SIG-M5 (cell line): ENCODE measurements at places on chromosomes 2 and 18.

- DNase-seq = no peak
Measured at GRCh38 chr18:65498605-65499004, 252.2 kb upstream of the CDH7 start.

- no peak for DNase-seq
Measured at GRCh38 chr18:49398331-49398730, 62.1 kb downstream of the DYM start.

DNA sequence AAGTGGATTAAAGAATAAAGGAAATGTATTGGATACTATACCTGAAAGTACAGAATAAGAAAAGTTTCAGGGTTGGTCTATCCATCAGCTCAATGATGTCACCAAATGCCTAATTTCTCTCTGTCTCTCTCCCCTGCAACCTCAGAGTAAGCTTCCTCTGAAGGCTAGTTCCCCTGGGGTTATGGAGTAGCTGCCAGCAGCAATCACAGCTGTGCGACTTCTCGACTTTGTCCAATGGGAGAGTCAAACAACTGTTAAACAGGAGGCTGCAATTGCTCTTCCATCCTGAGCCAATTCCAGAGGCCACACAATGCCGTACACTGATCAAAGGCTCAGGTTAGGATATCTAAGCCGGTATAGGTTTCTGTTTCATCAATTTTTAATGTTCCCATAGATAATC lies 95.3 kb upstream of the FANCL start:
- DNase-seq = no peak

GRCh38 chr18:73826098-73826497 lies 321.5 kb downstream of the FBXO15 start:
- no peak for DNase-seq

DNA sequence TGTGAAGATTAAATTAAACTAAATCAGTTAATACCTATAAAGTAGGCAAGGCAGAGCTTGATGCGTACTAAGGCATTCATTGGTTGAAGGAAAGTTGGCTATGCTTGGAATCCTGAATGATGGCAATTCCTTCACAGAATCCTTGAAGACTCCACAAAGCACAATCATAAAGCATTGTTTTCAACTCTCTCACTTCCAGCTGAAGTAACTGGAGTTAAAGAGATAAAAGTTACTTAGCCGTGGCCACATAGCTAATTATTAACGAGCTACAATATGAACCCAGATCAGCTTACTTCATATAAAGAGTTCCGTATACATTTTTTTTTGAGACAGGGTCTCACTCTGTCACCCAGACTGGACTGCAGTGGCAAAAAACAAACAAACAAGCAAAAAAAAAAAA lies 483.9 kb upstream of the DDX18 start:
- DNase-seq = no peak

- DNase-seq = no peak
Measured at GRCh38 chr2:225165052-225165451, 122.8 kb upstream of the DOCK10 start.

DNA sequence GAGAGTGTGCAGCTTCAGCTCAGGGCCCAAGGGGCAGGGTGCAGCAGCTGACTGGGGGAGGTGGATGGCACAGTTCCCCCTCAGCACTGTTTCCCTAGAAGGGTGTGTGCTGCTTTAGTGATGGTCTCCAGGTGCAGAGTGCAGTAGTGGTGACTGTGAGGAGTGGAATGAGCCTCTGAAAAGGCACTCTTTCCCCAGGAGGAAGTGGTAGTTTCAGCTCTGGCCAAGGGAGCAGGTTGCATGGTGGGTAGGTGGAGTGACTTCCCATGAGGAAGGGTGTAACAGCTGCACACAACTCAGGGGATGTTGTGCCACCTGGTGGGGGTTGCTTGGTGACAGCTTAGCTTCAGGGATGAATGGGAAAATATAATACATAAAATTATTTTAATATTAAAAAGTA lies 251.5 kb upstream of the NXPH2 start:
- no peak for DNase-seq

- DNase-seq = no peak
Measured at GRCh38 chr2:30860003-30860725, 52.9 kb upstream of the CAPN13 start.

DNA sequence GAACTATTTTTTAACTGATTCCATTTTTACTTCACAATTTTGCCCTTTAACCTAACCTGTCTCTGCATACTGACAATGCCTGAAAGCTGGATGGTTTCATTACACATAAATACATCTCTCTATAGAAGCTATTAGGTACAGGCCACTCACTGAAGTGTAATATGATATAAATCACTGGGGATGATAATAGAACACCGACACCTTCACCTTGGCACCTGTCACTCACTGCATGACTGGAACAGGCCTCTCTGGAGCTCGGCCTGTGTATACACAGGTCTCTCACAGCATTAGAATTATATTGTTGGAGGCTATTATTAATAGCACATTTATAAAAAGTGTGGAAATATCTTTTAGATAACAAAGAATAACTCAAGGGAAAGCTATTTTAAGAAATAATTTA lies 138.2 kb downstream of the TMEM131 start:
- DNase-seq = no peak

GRCh38 chr2:45734952-45735351 lies 83.5 kb downstream of the PRKCE start:
- no peak for DNase-seq

GRCh38 chr2:169925968-169926367 lies 98.7 kb downstream of the UBR3 start:
- no peak for DNase-seq

GRCh38 chr2:39603436-39603835 lies 62.3 kb upstream of the TMEM178A start:
- no peak for DNase-seq

GRCh38 chr2:173286153-173286809 lies 68.4 kb upstream of the CDCA7 start:
- no peak for DNase-seq

DNA sequence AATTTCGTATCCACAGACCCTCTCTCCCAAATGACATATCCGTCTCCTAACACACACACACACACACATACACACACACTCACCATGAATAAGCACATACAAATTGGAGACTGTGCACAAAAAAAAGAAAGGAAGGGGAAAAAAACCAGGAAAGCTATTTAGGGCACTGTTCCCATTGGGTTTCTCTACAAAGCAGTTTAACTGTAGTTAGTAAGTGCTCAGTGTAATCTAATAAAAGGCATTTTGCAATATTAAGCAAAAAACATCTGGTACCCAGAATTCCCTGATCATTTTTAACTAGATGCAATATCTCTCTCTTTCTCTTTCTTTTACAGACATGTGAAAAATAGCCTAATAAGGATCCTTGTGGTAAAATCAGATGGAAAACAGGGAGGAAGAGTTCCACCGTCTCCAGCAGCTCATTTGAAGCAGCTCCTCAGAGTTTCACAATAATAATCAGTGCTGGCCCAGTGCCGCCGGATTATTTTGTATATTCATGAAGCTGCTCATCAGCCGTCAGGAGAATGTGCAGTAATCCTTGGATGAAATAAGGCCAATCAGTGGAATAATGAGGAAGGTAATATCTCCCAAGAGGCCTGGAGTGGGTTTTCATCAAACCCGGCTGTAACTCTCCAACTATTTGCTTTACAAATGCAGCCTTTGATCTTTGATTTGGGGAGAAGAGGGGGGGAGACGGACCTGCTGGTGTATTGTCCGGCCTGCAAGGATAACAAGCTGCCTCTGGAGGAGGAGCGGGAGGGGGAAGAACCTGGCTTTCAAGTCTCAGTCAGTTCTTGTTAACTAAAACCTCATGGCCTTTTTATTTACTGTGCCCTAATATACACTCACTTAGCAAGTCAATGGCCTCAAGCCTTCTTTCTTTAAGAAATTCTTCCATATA lies 227.6 kb upstream of the SMIM21 start:
- no peak for DNase-seq

- DNase-seq = no peak
Measured at GRCh38 chr2:18362696-18363095, 197.8 kb downstream of the RDH14 start.

- no peak for DNase-seq
Measured at GRCh38 chr2:109143214-109144187, 14.5 kb downstream of the SH3RF3 start.

- DNase-seq = no peak
Measured at GRCh38 chr2:238551091-238551490, 124.4 kb downstream of the ASB1 start.

GRCh38 chr18:45282101-45282812 lies 333.0 kb upstream of the SLC14A2 start:
- no peak for DNase-seq

DNA sequence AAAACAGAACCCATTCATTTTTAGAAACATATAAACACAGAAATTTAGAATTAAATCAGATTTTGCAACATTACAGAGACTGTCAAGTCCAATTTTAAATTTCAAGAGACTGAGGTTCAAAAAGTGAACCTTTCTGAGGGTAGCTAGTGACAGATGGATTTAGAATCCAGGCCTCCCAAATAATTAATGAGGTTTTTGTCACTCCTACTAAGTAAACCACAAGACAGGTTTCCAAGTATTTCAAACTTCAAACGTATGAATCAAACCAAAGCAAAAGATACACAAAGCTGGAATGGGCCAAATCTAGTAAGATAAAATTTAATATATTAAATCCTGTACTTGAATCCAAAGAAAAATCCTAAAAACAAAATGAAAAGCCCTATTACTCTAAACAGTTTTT lies 25.3 kb downstream of the PPP4R3B start:
- DNase-seq = no peak

DNA sequence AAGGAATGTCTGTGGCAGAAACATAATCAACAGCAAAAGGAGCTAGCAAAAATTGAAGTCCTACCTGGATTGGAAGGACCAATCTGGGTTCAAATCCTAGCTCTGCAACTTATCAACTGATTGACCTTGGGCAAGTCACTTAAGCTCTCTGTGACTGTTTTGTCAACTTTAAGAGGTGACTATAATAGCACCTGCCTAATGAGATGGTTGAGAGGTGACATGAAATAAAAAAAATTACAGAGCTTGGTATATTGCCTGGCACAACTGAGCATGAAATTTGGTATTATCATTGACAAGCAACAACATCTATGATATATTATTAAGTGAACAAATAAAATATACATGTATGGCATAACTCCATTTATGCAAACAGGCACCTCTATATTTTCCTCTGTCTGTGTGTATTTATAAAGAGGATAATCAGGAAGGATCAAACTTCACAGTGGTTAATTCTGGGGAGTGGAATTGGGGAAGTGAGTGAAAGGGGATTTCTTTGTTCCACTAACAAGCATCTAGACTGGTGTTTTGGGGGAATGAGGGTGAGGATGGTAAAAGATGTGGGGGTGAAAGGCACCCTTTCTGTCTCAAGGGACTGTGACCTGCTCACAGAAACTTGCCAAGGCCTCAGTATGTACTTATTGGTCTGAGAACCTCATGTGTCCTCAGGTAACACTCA lies 132.8 kb upstream of the SERTAD2 start:
- no peak for DNase-seq

- DNase-seq = no peak
Measured at GRCh38 chr2:13193075-13193474, 476.3 kb downstream of the TRIB2 start.

DNA sequence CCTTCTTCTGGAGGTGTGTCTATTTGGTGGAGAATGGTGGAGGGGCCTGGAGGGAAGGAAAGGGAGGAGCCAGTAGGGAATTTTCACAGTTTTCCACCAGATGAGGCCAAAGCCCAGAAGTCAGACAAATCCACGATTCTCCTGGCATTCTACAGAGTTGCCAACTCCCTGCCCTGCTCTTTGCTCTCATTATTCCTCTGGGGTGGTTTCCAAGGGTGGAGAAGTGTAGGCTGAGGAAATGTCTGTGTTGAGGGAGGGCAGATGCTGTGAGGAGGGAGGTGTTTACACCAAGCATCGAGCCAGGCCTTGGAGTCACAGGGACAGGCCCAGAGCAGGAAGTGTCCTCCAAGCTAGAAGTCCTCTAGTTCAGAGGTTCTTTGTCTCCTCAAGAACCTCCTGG lies 124.1 kb upstream of the LGALSL start:
- no peak for DNase-seq

DNA sequence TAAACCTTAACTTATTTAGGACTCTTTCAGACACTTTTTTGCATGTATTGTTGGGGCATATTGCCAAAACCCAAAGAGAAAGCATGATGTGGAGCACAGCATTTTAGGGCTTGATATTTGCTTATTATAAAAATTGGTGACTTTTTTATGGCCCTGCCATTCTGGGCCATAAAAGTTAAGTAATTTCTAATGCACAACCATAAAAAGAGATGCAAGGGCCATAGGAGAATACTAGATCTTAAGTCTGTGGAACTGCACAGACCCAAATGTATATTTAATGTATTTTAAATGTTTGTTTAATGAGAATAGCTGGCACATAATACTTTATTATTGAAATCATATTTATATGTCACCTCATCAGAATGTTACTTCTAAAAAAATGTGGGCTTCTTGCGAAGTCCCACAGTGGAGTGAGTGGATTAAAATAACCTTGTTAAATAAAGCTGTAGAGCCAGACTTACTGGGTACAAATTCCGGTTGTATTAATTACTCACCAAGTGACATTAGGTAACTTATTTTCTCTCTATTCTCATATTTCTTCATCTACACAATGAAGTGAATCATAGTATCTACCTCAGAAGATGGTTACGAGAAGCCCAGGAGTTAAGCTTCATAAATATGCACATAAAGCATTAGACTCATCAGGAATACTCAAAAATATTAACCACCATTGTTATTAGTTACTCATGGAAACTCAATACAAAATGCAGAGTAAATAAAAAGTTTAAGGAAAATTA lies 52.2 kb downstream of the HNMT start:
- DNase-seq = no peak

- DNase-seq = no peak
Measured at GRCh38 chr18:45671321-45671720, 52.7 kb upstream of the SLC14A1 start.

GRCh38 chr2:136005462-136006196 lies 20.2 kb upstream of the DARS1 start:
- DNase-seq = no peak
